ENCODE measurements at places on chromosomes 3 and 15.

DNA sequence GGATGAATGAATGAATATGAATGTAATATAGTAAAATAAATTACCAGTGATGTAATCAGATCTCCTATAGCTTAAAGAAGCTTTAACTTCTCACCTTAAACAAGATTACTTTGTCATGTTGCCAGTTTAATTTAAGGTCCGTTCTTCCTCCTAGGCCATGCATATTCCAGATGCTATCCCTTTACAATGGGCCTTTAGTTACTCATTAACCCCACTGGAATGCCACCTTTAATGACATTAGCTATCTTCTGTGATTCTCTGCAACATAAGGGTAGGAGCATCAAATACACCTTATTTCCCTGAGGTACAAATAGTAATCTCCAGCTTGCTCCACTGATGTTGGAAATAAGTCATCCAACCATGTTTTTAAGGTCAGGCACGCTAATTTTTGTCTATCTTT is 63.0 kb upstream of the TIMP4 start:
- no peak for DNase-seq

GRCh38 chr3:149368674-149369497 is 8.6 kb downstream of the TM4SF1 start:
- no peak for DNase-seq

DNA sequence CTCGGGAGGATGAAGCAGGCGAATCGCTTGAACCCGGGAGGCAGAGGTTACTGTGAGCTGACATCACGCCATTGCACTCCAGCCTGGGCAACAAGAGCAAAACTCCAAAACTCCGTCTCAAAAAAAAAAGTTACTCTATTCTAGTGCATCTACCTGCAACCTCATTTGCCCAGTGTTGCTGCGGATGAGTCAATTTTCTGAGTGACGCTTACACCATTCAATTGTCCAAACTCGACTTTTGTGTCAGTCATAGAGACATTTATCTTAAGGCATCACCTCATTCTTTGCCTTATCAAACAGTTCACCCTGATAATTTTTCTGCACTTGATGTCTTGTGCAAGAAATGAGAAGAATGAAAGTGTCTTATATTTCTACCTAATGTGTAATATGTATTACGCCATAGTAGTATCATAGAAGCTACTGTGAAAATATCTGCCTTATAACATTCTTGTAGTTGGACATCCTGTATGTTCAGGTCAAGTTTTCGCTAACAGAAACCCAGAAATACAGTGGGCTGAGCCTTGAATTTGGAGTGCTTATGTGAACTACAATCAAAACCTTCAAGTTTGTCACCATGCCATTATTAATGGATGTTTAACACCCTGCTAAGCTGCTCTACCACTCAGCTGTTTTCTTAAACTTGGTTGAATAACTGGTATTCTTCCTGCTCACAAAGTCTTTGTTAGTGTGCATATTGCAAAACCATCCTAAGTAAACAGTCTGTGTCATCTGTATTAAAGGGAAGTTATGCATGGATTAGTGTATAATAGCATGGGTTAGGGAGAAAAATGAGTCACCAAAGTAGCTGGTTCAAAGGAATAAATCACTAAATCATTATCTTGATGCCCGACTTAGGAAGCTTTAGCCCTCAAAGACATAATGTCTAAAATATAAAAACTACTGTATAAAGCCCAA is 531.0 kb upstream of the NR2F2 start:
- DNase-seq: peak; percentile 49

- no peak for DNase-seq
Measured at GRCh38 chr3:153162513-153163392, 727 bp downstream of the RAP2B start.

GRCh38 chr3:43691120-43691995 is 620 bp downstream of the ABHD5 start:
- DNase-seq: no peak

DNA sequence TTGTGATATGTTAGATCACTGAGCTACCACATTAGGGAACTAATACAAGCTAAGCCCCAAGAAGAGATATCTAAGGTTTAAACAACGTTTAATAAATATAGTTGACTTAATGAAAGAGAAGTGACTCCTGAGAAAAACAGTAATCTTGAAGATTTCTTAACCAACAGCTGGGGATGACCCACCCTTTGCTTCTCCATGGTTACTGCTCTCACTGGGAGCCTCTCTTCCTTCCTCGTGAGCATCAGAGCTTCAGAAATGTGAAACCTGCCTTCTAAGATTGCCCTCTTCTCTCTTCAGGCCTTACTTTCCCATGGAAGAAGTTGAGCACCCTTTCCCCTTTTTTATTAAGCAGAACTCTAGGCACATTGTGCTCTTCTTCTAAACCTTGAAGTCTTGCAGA is 132.2 kb upstream of the NR2E3 start:
- DNase-seq: no peak

- peak; percentile 51 for DNase-seq
Measured at GRCh38 chr3:10196389-10197052, 31.8 kb downstream of the IRAK2 start.

DNA sequence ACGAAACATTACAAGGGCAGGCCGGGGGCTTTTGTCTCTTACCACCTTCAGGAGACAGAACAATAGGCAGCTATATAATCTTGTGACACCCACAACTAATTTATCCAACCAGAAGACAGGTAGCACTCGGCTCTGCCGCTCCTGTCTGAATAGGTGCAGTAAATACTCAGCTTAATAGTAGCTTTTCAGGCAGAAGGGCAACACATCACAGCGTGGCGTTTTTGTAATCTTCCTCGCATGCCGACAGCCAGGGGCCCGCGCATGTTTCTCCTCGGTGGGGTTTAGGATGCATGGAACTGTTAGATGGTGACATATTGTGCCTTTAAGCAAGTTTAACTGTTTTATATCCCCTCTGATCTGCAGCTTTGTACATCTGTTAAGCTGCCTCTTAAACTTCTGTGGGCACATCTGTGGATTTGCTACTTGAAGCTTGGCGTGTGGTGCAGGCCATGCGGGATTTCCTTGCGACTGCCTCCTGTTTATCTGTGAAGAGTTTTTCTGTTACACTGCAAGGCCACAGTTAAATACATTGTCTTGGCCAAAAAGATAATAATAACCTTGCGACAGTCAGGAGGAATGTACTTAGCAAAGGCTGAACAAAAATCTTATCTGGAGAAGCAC is 123.2 kb upstream of the BNIP2 start:
- DNase-seq: no peak

GRCh38 chr3:72220946-72221345 is 436.0 kb upstream of the PROK2 start:
- DNase-seq: no peak

DNA sequence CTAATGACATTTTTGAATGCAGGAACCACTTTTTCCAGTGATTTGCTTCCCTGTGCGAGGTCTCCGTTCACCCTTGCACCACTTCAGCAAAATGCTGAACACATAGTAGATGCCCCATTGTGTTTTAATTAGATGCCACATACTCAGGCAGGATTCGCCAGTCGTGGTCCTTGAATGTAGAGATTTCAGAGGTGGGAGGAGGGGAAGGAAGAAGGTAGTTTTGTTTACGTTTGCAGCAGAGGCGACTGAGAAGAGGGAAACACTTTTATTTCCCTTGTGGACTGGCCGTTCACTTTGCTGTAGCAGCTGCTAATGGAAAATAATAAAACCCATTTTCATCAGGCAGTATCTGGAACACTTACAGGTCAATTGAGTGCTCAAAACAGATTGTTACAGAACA is 262.8 kb upstream of the TBL1XR1 start:
- DNase-seq: no peak

- no peak for DNase-seq
Measured at GRCh38 chr3:15306979-15307359, 25.4 kb downstream of the SH3BP5 start.

DNA sequence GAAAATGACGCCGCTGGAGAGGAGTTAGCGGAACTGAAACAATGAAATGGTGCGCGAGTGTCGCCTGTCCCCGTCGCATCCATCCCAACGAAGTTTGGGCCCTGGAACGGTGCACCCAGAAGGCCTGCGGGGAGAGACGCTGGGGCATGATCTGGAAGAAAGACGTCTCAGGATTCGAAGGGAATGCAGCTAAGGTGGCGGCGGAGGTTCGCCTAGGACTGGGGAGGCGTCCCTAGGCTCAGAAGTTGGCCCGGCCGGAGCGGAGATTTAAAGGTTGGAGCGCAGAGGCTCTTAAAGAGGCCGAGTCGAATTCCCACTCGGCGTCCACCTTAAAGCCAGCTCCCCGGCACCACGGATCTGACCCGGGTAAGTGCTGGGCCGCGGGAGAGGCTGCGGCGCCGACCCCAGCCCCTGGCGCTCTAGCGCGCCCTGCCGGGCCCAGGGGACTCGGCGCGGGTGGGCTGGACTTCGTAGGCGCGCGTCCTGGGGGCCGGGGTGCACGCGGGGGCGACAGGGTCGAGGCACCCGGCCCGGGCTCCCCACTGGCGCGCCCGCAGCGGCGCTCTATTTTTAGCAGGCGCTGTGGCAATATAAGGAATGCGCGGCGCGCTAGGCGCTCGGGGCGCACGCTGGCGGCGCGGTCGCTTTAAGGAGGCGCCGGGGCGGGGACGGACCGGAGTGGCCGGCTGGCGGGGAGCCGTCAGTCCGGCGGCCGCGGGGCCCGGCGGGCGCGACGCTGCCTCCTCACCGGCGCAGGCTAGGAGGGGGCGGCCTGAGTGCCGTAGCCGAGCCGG is at the start of gene MRAS:
Gene MRAS, plus strand, starts transcription at position 620 of the 794 bp plus-strand sequence. CDS start 24,305 bp downstream, outside the sequence.
- peak; percentile 73 for DNase-seq

DNA sequence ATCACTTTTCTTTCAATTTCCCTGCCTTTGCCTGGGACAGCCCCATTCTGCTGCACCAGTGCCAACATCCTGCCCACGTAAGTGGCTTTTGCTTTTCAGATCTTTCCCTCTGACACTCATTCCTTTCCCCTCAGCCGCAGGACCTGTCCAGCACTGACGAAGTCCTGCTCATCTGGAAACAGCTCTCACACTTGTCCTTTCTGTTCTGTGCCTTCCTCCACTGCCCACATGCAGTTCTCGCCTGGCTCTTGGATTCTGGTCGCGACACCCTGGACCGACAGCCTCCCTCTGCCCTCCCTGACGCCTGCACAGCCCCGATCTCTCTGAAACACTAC is 99.7 kb downstream of the ADCY5 start:
- no peak for DNase-seq

DNA sequence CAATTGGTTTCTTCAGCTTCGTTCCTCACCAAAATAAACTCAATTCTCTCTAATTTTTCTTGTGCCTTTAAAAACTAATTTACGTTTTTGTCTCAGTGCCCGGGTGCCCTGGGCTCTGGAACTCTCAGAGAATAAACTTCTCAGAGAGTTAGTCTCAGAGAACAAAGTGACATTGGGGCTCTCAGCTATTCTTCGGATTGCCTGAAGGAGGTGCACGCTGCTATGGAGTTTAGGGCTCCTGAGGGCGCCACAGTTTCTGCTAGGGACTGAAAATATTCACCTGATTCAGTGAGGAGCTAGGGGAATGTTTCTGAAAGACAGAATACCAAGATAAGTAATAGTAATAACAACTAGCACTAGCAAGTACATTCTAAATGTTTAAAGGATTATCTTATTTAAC is 22.7 kb downstream of the ZIC4 start:
- DNase-seq: no peak

GRCh38 chr3:42013691-42014457 is 52.0 kb upstream of the ULK4 start:
- DNase-seq: no peak

DNA sequence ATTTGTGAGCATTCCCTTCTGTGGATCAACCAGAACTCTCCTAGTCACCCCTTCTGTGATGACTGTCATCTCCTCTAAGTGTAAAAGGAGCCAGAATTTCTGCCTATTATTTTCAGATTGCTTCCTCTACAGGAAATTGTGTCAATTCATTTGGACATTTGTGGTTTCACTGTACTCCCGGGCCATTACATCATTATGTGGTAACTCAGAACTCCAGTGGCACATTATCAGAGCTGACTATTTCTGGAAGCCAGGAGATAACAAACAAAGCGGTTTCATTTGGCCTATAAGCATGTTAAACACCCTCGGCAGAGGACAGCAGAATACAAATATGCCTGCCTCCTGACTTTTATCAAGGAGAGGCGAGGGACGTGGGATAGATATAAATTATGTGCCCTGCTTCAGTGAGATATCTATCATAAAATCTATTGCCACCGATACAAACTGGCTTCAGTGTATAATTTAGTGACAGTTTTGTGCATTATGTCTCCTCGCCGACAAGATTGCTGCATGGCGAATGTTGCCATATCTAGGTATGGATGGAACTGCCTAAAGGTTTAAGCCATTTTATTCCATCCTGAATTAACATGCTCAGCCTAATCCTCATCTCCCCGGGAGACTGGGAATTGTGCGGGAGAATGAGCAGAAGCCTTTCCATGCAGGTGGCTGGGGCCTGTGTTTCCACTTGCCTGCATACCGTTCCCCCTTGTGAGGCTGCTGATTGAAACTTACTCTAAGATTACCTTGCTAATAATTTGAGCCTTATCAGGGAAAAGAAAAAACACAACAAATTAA is 193.4 kb upstream of the SEMA6D start:
- DNase-seq: no peak

GRCh38 chr3:105365081-105365390 is 1.7 kb upstream of the ALCAM start:
- no peak for DNase-seq

GRCh38 chr3:44870375-44871061 is 3.9 kb upstream of the TGM4 start:
- DNase-seq: no peak

DNA sequence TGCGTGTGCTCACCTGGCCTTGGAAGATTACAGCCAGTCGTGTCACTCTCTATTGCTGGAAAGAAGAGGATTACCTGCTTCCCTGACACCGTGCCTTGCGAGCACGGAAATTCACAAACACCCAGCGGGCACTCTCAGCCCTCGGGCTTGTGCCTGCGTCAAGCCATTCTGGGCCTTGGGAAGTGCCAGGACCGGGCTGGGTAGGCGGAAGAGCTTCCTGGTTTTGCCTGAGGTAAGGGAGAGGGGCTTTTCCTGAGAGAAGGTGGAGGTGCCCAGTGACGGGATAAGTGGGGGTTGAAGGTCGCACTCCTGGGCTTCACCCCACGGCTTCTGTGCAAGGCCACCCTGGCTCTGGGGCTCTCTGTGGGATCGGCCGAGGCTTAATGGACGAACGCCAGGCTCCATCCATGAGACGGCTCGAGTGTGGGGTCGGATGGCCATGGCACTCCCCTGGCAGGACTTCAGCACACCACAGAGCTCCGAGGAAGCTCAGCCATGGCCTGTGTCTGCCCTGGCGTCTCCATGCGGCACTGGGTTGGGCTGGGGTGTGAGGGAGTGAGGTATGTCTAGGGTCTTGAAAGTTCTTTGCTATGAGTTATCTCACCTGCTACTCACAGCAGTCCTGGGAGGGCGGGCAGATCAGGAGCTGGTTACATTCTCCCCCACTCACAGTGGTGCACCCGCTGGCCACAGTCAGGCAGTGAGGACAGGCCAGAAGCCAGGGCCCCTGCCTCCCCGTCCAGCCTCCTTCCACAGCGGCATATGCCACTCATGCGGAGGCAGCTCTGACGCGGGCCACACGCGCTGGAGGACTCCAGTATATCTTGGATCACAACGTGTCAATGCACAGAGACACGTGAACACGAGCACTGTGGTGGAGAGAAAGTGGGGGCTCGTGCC is 209.0 kb downstream of the XXYLT1 start:
- DNase-seq: no peak

Measured in amniotic stem cell (primary cell).